Body of pancreas (tissue), 4 donors: ENCODE measurements at places on chromosomes 5 and 9. TPM values are rescaled to one million over a fixed set of nuclear protein-coding genes. Genes with fewer than 3 reads are reported as not detected.

Gene FGD3
- total RNA-seq, result 13.2 TPM

DNA sequence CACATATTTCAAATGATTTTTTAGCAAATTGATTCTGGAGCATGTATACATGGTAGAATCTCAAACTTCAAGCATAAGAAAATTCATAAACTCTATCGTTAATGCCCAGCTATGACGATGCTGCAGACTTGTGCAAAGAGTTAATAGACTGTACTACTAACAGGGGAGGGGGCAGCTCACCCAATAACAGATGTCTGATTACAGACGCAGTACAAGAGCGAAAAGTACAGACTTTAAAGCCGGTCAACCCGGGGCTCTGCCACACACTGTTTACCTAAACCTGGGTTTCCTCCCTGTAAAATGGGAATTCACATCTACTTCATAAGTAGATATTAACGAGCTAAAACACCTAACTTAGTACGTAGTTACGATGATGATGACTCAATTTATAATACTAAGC lies 651 bp downstream of the TRIM23 start:
- no peaks in the 10 kb centered on the region for H3K27me3 ChIP-seq
- peak overlapping the region; percentile 85 for H3K4me3 ChIP-seq

DNA sequence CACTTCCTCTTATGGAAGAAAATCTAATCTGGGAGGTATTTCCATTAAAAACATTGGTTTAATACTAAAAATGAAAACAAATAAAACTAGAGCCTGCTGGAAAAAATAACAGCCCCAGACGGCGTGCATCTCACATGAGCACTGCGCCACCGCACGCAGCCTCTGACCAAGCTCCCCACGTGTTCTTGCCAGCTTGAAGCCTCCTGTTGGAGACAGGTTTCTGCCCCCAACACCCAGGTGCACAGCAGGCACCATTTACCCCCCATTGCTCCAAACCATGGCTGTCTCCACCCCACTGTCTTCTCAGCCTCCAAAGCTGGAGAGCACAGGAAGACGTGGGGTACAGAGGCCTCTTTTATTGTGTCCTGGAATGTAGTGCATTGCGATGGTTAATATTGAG lies 10.7 kb upstream of the COL5A1 start:
- H3K27me3 ChIP-seq, result no peaks in the 10 kb centered on the region
- H3K27ac ChIP-seq, result no peak overlapping the region
- peak; percentile 0 for DNase-seq
- H3K4me1 ChIP-seq, result no peaks in the 10 kb centered on the region
- H3K4me3 ChIP-seq, result no peak overlapping the region

DNA sequence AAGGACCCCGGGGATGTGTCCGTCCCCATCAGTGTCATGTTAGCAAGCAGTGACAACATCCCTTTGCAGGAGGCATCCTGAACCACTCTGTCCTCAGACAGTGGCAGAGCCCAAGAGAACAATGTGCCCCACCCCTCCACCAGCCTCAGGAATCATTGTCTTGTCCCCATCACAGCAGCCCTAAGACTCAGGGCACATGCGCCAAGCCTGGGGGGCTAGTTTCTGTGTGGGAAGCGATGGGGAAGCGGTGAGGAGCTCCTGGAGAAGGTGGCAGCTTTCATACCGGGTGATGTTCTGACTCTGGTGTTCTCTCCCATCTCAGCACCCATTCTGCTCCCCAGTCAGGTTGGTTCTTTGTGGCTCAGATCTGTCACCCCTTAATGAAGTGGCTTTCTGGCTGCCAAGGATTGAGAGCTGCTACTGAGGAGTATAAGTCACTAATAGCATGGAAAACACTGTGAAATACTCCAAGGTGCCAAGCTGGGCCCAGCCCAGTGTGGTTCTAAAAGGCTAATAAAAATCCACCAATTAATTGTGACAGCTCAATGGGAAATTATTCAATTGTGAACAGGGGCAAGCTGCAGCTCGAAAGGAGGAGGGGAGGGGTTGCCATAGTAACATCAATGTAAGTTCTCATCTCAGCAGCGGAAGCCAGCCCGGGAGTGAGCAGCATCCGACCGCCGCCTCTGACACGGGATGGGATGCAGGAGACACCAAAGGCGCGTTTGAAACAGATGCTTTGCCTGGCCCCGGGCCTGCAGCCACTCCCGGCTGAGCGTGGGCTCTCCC lies 4.7 kb downstream of the QRFP start:
- no peak for DNase-seq
- H3K4me1 ChIP-seq, result no peaks in the 10 kb centered on the region
- no peak overlapping the region for H3K27ac ChIP-seq
- H3K36me3 ChIP-seq, result peaks cover 5% of the 10 kb centered on the region
- no peaks in the 10 kb centered on the region for H3K27me3 ChIP-seq
